Epithelial cell of prostate (primary cell): ENCODE measurements at places on chromosomes 5 and 9.

DNA sequence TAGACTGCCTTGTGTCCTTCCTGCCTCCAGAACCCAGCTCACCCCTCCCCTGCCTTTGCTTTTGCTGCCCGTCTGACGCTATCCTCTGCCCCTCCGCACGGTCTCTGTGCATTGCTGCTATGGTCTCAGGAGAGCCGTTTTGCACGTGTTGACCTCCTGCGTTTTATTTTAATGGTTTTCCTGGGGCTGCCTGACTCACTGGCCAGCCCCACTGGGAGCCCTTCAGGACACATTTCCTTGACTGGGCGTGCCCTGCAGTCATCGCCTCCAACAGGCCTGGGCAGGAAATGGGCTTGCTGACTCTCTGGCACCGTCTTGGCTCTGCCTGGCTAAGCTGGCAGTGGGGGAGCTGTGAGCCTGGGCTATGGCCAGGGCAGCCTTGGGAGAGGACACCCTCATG, 17.9 kb upstream of the ASS1 start:
- peak; percentile 88 for DNase-seq

DNA sequence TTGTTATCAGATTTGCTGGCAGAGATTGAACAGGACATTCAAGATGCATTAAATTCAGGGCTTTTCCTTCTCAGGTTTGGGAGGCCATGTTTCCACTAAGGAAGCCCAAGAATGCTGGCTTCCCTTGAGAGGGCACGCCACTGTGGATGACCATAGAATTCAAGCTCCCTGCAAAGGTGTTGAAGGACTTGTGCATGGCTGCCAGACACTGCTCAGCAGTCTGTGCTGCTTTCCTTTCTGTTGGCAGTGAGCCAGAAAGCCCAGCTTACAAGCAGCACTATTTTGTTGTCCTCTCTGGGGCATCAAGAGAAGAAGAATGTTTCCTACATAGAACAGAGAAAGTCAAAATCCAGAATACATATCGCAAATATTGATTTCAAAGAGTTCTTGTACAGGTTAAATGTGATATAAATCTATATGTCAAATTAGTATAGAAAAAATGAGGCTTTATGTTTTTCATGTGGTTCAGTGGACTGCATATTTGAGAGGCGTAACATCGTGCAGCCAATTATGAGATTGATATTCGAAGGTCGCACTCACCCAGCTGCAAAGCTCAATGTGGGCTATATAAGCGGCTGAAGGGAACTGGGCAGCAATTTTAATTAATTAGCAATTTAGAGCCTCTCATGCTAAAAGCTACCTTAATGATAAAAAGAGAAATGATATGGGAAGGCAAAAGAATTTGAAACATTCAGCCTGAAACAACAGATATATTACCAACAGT, 103.1 kb upstream of the ISL1 start:
- no peak for DNase-seq

DNA sequence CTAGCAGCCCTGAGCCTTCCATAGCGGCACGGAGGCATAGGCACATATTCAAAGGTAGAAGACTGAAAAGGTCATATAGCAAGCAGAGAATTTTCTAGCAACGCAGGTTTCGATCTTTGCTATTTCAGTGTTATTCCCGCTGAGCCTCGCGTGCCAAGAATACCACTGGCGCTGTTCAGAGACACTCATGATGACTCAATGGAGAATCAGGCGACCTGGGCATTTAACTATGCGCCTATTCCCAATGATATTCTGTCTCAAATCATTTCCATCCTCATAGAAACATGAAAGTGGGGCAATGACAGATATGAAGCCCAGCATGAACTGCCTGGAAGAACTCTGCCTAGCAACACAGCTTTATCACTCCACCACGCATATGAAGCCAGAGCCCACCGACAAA, 59.9 kb downstream of the EFNA5 start:
- DNase-seq = no peak

- DNase-seq = no peak
Measured at GRCh38 chr9:104319685-104320084, 184.4 kb upstream of the OR13F1 start.

DNA sequence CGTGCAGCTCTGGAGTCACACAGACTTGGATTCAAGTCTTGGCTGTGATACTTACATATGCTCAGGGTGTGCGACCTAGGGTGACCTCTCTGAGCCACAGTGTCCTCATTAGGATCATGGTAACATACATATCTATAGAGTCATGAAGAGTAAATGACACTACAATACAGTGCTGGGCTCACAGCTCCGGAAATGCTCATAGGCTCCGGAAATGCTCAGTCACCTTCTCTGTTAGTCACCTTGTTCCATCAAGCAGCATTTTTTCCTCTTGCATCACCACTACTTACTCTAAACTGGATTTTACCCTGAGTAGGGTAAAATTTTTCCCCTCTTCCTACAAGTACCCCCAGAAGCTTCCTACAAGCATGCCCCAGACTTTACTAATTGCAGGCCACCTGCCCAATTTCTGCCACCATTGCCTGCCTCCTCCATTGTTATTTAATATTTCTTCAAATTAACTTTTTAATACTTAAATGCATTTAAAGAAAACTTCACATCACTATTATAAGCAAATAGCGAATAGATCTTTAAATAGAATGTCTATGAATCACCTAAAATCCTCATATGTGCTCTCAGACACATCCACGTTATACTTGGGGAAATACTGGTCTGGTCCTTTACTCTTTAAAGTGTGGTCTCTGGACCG, 147.6 kb upstream of the SPRY4 start:
- peak; percentile 71 for DNase-seq

GRCh38 chr9:3181049-3181953, 337.4 kb upstream of the PUM3 start:
- peak; percentile 39 for DNase-seq

DNA sequence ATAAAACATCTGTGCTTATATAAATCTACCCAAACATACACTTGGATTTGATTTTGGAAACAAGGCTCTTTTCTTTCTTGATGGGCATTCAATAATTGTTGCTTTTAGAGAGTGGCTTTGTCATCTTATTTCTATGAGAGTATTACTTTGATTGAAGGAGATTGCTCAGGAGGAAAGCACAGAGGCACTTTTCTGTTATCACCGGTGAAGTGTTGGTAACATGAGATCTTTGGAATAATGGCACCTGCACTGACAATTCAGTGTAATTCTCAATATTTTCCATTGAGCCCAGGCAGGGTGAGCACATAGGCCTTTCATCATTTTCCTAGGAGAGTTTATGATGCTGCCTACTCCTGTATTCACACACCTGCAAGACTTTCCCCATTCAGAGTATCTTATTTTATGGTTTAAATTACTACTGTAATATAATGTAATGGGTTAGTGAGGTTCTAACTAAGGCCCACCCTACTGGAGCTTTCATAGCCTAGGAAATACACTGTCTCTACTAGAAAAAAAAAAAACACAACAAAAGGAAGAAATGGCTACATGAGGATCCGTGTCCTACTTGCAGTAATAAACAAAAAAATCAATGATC, 244.3 kb downstream of the DENND1A start:
- DNase-seq = no peak

GRCh38 chr5:176817841-176818377, 7.5 kb downstream of the UNC5A start:
- no peak for DNase-seq

GRCh38 chr5:41751867-41752266, 118.4 kb downstream of the OXCT1 start:
- no peak for DNase-seq

DNA sequence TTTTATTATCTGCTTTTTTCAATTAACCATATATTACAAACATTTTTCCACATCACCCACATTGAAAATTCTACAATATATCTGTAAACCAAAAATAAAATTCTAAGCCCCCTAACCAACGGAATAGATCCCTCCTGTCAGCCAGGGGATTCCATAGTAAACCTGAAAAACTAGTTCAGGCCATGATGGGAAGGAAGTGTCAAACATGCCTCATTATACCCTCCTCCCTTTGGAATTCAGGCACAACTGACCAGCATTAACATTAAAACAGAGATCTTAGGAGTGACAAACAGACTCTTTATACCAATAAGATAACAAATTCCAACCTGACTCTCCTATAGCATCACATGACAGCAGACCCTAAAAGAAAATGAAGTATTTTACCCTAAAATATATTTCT, 113.7 kb upstream of the DMRT1 start:
- DNase-seq = no peak

DNA sequence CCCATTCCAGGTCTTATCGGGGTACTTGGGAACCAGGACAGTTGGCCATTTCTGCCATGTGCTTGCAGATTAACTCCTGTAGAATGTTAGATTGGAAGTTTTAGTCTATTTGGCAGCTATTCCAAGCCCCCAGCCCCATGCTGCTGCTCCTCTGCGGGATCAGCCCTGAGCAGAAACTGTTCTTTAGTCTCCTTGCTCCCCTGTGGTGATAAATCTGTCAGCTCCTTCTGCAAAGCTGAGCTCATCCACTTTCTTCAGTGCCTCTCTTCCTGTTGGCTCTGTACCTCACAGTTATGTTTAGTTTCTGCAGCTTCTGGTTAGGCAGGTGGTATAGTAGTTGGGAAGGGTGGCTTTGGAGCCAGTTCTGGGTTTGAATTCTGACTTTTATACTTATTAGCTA, 170.4 kb downstream of the GRIA1 start:
- no peak for DNase-seq

DNA sequence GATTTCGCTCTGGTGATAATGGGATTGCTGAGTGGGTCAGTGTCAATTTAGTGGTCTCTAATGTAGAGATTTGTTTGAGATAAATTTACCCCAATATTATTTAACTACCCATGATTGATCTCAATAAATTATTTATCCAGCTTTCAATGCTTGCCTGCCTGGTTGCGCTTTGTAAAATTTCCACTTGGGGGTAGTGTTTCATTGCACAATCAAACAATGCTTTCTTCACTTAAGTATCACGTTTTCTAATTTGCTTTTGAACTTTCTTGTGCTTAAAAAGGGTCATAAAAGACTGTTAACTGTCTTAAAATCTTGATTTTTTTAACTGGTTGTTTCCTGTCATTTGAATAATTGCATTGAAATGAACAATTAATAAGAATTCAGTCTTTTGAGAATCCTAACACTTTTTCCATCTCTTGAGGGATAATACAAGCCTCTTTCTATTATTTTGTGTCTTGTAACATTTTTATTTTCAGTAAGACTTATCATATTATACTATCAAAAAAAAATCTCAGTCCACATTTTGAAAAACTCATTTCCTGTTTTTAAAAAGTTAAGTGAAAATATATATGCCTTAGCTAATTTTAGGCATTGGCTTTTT, 18.7 kb downstream of the HSD17B4 start:
- DNase-seq = no peak

- no peak for DNase-seq
Measured at GRCh38 chr5:65100911-65101631, 332.3 kb downstream of the CWC27 start.

- no peak for DNase-seq
Measured at GRCh38 chr5:10856071-10856470, 95.0 kb upstream of the DAP start.

- no peak for DNase-seq
Measured at GRCh38 chr9:85178474-85178873, 508.9 kb downstream of the NTRK2 start.

- DNase-seq = no peak
Measured at GRCh38 chr5:169721771-169722170, 84.7 kb downstream of the DOCK2 start.

DNA sequence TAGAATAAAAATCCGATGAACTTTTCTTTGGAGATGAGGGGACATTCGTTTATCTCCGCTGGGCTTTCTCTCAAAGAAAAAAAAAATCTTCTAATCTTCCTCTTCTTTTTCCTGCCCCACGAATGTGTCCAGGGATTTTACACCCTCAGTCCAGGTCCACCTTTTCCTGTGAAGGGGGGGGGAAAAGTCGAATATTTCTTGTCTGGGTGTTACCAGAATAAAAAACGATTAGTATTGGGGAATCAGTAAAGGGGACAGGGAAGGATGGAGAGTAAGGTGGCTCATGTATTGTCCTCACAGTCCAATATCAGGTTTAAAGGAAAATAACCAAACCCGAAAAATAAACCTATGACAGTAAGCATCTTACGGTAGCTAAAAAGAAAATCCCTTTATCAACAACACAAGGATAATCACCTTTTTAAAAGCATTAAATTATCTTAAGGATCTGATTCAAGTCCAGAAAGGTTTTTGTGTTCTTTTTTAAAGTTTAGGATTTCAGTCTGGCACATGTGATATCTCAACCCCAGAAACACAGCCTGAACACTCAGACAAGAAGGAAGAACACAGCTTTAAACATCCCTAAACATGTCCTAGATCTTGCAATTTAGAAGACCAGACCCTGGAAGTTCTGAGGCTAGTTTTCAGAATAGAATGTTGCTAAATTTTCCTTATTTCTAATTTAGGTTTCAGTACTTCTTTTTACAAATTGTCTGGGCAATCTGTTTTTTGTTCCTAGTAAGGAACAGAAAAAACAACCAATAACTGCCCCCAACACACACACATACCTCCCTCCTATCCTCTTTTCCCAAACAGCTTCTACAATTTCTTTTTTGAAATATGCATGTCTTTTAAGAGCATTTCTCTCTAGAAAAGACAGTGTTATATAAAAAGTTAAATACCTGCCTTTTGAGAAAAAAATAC, 1.2 kb downstream of the ZNF608 start:
- no peak for DNase-seq

DNA sequence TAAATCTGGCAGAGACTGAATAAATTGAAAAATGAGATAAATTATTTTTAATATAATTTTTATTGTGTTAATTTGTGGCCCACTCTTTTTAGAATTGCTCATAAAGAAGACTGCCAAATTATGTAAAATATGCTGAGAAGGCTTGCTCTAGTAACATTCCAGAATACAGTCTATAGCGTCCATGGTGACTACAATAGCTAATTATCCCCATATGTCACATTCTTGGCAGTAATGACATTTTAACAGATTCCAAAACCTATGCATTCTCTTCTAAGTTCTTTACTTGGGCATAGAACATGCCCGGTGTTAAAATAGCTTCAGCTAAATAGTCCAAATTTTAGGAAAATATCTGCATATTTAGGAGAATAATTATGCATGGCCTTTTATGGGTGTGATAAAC, 697.0 kb upstream of the SEMA6A start:
- DNase-seq = no peak

- no peak for DNase-seq
Measured at GRCh38 chr5:172373680-172374079, 80.6 kb downstream of the SH3PXD2B start.

DNA sequence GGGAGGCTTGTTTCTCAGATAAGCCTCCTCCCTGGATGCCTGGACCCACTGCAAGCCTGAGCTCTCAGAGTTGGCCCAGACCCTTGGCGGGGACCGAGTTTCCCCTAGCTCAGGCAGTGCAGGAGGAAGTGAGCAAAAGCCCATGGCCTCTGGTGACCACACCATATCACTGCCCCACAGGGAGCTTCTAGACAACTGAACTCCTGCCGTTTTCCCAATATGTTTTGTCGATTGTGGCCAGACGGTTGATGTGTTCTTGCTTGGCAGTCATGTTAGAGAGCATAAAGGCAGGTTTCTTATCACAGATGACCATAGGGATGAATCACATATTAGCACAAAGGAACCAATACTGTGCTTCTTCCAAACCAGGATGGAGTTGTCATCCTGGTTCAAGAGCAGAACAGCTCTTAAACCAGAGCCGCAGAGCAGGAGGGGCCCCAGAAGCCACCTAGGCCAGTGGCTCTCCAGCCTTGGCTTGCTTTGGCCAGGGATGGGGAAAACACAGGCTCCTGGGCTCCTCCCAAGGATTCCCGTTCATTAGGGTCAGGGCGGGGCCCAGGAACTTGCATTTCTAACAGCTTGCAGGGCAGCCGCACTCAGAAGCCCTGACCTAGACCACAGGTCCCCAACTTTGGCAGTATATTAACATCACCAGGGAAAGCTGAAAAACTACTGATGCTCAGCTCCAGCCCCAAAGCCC, 113.1 kb upstream of the TBC1D2 start:
- no peak for DNase-seq
